ENCODE measurements at places on chromosomes 4 and X.

DNA sequence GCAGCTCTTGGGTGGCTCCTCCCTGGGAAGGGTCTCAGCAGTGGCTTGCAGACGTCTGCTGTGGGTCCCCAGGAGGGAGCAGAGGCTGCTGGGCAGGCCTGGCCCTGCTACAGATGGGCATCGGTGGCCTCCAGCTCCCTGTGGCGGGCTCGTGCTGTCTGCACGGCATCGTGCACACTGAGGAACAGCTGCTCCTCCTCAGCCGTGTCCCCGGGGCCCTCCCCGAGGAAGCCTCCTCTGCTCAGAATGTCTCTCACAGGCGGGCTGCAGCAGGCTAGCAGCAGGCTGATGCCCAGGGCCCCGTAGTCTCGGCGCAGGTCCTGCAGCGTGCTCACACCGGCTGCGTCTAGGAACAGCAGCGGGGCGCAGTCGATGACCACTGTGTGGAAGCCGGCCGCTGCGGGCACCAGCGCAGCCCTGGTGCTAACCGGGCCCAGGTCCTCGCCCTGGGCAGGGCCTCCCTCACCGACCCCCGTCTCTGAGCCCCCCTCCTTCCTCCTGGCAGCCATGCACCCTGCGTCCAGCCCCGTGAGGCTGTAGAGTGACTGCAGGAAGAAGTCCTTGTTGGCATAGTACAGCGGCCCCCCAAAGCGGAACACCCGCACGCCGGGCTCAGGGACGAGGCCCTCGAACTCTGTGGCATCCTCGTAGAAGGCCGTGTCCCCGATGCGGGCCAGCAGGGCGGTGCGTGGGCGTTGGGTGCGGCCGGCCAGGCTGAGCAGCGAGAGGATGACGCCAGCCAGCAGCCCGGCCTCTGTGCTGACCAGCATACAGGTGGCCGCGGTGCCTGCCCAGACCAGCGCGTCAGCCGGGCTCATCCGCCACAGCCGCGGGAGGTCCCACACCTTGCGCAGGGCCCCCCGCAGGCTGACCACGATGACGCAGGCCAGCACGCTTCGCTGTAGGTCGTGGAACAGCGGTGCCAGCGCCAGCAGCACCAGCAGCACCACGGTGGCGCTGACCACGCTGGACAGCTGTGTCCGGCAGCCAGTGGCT, 2.2 kb downstream of the IDUA start:
- DNase-seq, result no peak

DNA sequence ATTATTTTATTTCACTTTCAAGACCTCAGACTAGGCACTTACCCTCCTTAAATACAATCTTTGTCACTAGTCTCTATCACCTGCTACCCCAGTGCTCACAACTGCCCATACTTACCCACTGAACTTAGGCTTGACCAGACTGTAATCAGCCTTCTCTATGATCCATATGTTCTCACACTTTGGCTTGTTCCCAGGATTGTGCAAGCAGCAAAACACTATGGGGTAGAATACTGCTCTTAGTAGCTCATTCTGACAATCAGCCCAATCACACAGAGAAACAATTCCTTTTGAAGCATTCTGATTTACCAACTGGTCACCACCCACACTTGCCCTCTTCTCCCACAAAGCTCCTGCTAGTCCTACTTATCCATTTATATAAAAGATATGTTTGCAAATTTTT, 878.3 kb downstream of the FSTL5 start:
- no peak for DNase-seq

GRCh38 chrX:9866633-9867032, 80.4 kb downstream of the SHROOM2 start:
- DNase-seq, result no peak

DNA sequence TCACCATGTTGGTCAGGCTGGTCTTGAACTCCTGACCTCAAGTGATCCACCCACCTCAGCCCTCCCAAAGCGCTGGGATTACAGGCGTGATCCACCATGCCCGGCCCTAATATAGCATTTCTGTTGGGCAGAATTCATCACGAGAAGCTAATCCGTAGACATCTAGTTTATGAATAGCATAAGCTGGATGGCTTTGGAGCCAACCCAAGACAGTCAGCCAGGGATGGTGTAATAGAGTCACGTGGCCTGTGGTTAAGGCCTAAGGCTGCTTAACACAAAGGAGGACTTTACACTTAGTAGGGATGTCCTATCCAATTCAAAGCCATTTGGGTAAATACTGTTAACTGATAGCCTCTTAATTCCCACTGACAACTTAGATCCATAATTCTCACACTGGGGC, 173.6 kb downstream of the RAP1GDS1 start:
- no peak for DNase-seq

- no peak for DNase-seq
These were observed 170.0 kb downstream of the SMIM20 start for GRCh38 chr4:26083987-26084386.

DNA sequence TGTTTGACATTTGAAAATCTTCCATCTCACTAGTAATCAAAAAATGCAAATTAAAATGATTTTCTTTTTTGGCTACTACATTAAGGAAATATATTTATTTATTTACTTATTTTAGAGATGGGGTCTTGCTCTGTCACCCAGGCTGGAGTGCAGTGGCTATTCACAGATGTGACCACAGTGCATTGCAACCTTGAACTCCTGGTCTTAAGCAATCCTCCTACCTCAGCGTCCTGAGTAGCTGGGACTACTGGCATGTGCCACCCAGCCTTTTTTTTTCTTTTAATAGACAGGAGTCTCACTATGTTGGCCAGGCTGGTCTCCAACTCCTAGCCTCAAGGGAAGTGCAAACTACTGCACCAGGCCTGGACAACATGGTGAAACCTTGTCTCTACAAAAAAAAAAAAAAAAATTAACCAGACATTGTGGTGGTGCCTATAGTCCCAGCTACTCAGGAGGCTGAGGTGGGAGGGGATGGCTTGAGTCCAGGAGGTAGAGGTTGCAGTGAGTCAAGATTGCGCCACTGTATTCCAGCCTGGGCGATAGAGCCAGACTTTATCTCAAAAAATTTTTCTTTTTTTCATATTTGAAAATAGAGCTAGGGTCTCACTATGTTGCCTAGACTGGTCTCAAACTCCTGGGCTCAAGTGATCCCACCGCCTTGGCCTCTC, 4.4 kb upstream of the SMIM14 start:
- no peak for DNase-seq

Data from NCI-H1417 (cell line).